Astrocyte (in vitro differentiated cells and primary cell): ENCODE measurements at places on chromosomes 5 and 9. TPM values are rescaled to one million over a fixed set of nuclear protein-coding genes. Genes with fewer than 3 reads are reported as not detected.

DNA sequence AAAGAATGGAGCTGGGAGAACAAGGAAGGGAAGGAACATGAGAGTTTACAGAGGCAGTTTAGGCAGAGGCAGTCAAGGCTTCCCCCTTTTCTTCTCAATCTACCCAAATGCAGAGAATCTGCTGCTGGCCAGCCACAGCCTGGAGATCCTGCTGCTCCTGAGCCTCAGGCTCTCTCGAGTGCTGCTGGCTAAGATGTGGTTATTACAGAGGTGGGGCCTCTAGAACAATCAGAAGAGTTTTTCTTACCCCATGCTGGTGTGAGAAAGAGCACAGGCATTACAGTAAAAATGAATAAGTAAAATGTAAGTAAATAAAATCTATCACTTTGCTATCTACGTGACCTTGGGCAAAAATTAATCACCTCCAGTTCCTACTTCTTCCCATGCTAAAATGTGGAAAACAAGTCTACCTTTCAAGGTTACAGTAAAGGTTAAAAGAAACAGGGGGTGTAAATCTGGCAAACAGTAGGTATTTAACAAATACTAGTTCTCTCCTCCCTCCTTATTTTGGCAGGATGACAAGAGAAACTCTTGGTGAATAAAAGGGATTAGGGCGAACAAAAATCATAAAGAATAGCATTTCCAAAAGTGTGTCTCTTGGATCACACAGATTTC is 31.1 kb downstream of the FBXW11 start:
- H3K27ac ChIP-seq: peak overlapping the region; percentile 19
- H3K4me1 ChIP-seq: peaks cover 14% of the 10 kb centered on the region
- peak; percentile 75 for DNase-seq
- no peak overlapping the region for H3K4me3 ChIP-seq

Gene PTPRD
- total RNA-seq: 84.0 and 88.1 TPM in 2 replicates

Gene LTC4S
- 1.2 and 1.3 TPM in 2 replicates for total RNA-seq

GRCh38 chr5:6365977-6366590 is 12.3 kb downstream of the MED10 start:
- H3K4me1 ChIP-seq: no peaks in the 10 kb centered on the region
- no peaks in the 10 kb centered on the region for H3K27me3 ChIP-seq
- peaks cover 9% of the 10 kb centered on the region for H3K36me3 ChIP-seq

DNA sequence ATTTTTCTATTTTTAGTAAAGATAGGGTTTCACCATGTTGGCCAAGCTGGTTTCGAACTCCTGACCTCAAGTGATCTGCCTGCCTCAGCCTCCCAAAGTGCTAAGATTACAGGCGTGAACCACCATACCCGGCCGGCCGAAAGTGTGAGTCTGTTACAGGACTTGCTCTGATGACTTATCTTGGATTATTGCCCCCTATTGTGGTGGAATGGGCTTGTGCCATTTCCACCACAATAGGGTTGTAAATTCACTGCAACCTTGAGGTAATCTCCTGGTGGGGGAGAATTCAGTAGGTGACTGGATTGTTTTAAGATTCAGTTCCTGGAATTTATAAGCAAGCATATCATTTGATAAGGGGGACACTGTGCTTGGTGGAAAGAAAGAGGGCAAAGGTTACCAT is 15.0 kb upstream of the HMGCR start:
- H3K4me1 ChIP-seq: peaks cover 19% of the 10 kb centered on the region
- H3K36me3 ChIP-seq: no peaks in the 10 kb centered on the region
- no peaks in the 10 kb centered on the region for H3K27me3 ChIP-seq
- no peak for DNase-seq
- no peak overlapping the region for H3K4me3 ChIP-seq

- H3K27me3 ChIP-seq: no peaks in the 10 kb centered on the region
- no peak overlapping the region for H3K27ac ChIP-seq
- no peaks in the 10 kb centered on the region for H3K36me3 ChIP-seq
- no peak overlapping the region for H3K4me3 ChIP-seq
Measured at GRCh38 chr5:94694671-94695070, 76.2 kb downstream of the SLF1 start.

Gene SLC25A2
- 0.19 and 0.25 TPM in 2 replicates for total RNA-seq

Gene HTR4
- not detected in 2 replicates for total RNA-seq

Gene INSL6
- total RNA-seq: not detected in 2 replicates

- no peak for DNase-seq
- peaks cover 5% of the 10 kb centered on the region for H3K4me1 ChIP-seq
- H3K36me3 ChIP-seq: no peaks in the 10 kb centered on the region
- H3K4me3 ChIP-seq: no peak overlapping the region
- H3K27ac ChIP-seq: no peak overlapping the region
Measured at GRCh38 chr9:89555451-89556375, 49.1 kb upstream of the GADD45G start.

Gene RASEF
- total RNA-seq: 0.72 and 0.91 TPM in 2 replicates
